Fibroblast of skin of right biceps (primary cell): ENCODE measurements at places on chromosomes 12 and 14.
A peak's percentile ranks its signal among the peaks of the same experiment; 100 is the strongest.

- no peak for DNase-seq
Observed at GRCh38 chr12:11568155-11568761, 81.2 kb upstream of the ETV6 start.

DNA sequence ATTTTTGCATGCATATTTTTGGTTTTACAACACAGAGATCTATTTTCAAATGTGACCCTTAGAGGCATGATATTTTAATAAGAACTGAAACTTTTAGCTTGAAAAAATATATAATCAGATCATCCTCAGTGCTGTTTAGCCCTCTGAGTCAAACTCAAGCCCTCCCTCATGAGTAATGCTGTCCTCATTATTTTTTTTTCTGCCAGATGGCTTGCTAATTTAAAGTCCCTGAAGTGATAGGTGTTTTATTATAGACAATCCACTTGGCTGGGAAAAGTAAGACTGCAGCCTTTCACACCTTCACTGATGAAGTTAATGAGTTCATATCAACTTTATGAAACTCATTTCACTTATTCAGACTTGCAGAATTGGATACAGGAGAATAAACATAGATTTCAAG lies 227.7 kb downstream of the SLC16A7 start:
- DNase-seq = peak; percentile 53

DNA sequence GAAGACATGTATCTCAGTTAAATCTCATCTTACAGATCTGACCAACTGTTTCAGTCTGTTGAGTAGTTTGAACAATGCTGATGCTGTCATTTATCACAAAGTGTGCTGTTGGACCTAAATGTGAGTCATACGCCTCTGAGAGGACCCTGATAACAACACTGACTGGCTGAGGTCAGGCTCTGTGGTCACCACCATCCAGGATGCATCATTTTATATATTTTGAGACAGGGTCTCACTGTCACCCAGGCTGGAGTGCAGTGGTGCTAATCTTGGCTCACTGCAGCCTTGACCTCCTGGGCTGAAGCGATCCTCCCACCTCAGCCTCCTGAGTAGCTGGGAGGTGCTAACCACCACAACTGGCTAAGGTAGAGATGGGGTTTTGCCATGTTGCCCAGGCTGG lies 181.0 kb upstream of the RGS6 start:
- DNase-seq = peak; percentile 43

- DNase-seq = no peak
Observed at GRCh38 chr12:167959-168600, 45.9 kb downstream of the SLC6A12 start.

DNA sequence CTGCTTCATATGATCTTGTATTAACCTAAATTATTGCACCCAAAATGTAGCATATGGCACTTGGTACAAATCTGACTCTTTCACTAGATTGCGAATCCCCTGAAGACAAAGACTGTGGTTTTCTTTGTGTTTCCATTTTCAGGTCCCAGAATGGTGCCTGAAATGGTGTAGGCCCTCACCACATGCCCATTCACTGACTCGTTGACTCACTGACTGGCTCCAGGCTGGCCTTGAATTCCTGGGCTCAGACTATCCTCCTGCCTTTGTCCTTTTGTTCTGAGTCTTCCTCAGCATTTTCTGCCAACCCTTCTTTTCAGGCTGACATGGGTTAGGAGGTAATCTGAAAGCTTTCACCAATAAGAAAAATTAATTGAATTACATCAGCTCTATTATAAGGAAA lies 368.7 kb upstream of the GARIN6 start:
- no peak for DNase-seq

GRCh38 chr12:94152292-94153078 lies 4.1 kb downstream of the PLXNC1 start:
- no peak for DNase-seq

- DNase-seq = no peak
Observed at GRCh38 chr14:32258336-32258993, 55.4 kb upstream of the RNU6-8 start.

- DNase-seq = peak; percentile 22
Observed at GRCh38 chr14:90781344-90781761, 34.9 kb downstream of the TTC7B start.

DNA sequence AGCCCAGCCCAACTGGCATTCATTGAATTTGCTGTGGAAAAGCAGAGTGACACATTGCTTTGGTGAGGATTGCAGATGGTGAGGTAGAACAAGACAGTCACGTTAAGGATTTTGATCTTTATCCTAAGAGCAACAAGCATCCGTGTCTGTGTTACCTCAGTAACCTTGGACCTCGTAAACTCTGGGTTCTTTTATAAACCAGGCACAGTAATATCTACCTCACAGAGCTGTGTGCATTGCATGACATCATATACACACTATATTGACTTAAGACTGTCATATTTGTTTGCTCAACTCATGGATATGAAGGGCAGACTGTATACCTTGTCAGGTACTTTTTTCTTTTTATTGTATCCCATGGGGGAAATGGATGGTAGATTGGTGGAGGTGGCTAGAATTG lies 156.2 kb downstream of the ETV6 start:
- DNase-seq = no peak

- DNase-seq = no peak
Observed at GRCh38 chr14:101127224-101127623, 223.7 kb upstream of the RTL1 start.

DNA sequence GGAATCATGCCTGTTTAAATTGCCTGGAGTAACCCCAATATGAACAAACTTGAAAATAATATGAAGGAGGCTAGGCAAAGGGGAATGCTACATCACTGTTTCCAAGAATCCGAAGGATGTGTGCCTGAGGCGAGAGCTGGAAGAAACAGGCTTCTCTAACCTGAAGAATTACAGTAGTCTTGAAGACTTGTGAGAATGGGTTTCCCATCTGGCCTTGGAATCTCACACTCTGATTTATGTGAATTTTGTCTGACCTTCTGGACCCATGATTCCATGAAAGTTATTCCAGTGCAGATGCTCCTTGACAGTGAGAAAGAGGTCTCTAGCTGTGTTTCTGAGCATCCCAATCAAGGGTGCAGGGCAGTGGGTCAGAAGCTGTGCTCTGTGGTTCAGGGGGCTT lies 122.1 kb upstream of the PARP11 start:
- DNase-seq = no peak

GRCh38 chr12:103518899-103519298 lies 23.1 kb upstream of the C12orf42 start:
- no peak for DNase-seq

DNA sequence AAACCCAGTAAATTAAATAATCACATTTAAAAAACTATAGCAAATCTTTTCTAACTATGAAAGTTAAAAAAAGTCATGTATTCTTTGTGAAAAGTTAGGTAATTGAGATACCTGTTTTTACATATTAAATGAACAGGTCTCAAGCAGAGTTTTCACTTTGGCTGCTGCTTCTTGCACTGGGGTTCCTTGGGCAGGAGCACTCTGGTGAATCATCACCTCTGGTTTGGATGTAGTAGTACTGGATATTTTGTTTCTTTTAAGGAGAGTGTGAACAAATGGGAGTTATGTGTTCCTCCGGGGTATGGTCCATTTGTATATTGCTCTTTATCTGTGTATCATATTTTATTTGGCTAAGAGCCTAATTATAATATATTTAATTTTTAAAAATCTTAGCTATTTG lies 82.7 kb downstream of the FUT8 start:
- DNase-seq = peak; percentile 8

GRCh38 chr14:73903028-73903427 lies 16.4 kb downstream of the ZNF410 start:
- DNase-seq = no peak

GRCh38 chr12:27623645-27624044 lies 72.6 kb upstream of the REP15 start:
- peak; percentile 44 for DNase-seq
